ENCODE measurements at places on chromosomes 1 and 21.

DNA sequence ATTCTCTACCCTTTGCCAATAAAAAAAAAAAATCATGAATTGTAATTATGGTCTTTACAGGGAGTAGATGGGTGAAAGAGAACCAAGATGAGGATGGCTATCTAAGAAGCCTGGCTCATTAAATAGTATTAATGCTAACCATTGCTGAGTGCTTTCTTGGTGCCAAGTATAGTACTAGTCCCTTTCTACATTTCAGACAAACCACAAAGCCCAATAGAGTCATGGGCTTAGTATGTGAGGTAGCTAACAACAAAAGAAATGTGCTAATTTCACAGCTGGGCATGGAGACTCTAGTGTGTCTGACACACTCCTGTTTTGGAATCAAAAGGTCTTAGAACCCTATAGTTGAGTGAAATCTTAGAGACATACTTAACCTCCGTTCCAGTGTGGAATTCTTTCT is 84.5 kb upstream of the ESRRG start:
- no peaks in the 10 kb centered on the region for H3K27me3 ChIP-seq
- DNase-seq = no peak
- H3K27ac ChIP-seq = no peak overlapping the region
- peaks cover 1% of the 10 kb centered on the region for H3K4me1 ChIP-seq
- H3K4me3 ChIP-seq = no peak overlapping the region

DNA sequence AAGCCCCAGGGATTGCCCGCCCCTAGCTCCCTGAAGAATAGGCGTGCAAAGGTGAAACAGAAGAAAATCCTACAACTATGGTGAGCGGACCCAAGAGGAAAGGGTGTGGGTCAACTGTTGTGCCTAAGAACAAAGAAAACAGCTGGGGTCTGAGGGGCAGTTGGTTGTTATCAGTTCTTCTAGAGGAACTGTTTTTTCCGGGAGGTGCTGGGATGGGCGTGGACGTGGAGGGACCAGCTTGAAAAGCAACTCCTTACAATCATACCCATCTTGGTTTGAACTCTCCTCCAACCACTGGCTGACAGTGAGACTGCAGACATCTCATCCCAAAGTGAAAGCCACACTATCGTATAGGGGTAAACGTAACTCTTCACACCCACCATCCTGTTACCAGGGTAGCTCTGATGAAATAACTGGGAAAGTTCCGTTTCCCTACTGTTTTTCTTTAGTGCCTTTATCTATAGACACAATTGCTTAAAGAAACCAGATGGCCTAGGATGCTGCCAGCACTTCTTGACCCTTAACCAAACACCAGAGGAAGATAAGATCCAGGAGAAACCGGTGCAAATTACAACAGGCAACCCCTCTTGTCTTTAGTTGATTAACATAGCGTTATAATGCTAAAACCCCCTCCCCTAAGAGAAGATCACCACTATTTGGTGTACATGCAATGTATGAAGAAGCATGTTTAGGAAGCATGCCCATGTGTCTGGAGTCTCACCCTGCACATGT is 25.6 kb upstream of the FAM89A start:
- DNase-seq = peak; percentile 80
- H3K27me3 ChIP-seq = no peaks in the 10 kb centered on the region
- H3K27ac ChIP-seq = no peak overlapping the region
- H3K4me3 ChIP-seq = no peak overlapping the region
- H3K4me1 ChIP-seq = no peaks in the 10 kb centered on the region
- no peaks in the 10 kb centered on the region for H3K36me3 ChIP-seq

GRCh38 chr1:218666263-218666662 is 321.1 kb downstream of the TGFB2 start:
- no peak overlapping the region for H3K27ac ChIP-seq
- H3K36me3 ChIP-seq = no peaks in the 10 kb centered on the region
- no peak overlapping the region for H3K4me3 ChIP-seq
- no peaks in the 10 kb centered on the region for H3K4me1 ChIP-seq
- H3K27me3 ChIP-seq = no peaks in the 10 kb centered on the region
- DNase-seq = no peak

DNA sequence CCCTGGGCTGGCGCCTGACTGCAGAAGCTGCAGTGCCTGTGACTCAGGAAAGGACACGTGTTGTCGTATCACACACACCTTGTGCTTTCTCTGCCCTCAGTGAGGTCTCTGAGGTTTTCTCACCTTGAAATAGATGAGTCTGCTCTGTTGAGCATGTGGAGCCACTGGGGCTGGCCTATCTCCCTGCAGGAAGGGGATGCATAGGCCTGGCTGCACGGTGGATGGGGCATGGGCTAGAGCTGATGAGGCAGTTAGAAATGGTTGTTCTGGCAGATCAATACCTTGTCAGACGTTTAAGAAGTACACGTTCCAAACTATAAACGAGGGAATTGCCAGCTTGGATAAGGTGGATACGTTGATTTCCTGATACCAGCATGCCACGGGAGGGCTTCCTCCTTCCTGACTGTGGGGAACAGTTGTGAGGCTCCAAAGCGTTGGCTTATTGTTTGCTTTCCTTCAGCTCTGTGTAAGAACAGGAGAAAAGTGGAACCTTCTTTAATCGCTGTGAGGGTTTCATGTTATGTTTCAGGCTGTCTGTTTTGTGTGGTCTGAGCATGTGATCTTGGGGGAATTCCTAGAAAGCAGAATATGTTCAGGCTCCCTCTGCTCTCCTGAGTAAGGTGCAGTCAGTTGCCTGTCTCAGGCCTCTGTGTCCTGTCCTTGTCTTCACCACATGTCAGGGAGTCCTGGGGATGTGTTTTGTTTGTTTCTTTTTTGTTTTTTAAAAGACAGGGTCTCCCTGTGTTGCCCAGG is 44.8 kb downstream of the PCNT start:
- H3K4me1 ChIP-seq = no peaks in the 10 kb centered on the region
- H3K27me3 ChIP-seq = no peaks in the 10 kb centered on the region

DNA sequence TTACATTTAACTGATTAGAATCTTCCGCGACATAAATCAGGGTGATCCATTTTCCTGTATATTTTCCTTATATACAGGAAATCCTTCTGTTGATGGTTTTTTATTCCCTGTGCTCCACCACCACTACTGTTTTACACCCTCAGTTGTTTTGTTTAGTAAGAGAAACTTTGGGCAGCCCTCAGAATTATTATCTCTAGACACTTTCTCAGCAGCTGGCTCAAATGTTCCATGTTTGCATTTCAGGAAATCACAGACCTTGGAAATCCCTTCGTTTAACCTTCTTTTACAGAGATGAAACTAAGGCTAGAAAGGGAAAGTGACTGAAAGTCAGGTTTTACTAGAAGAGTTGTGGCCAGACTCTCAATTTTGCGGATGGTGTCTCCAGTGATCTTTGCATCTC is 15.2 kb downstream of the ZNF697 start:
- no peaks in the 10 kb centered on the region for H3K36me3 ChIP-seq
- no peak overlapping the region for H3K4me3 ChIP-seq
- no peak for DNase-seq
- H3K4me1 ChIP-seq = peaks cover 3% of the 10 kb centered on the region
- H3K27me3 ChIP-seq = no peaks in the 10 kb centered on the region

GRCh38 chr1:156664767-156665411 is 12.3 kb downstream of the NES start:
- peak overlapping the region; percentile 74 for H3K27ac ChIP-seq
- DNase-seq = peak; percentile 91
- H3K4me3 ChIP-seq = no peak overlapping the region
- peaks cover 29% of the 10 kb centered on the region for H3K4me1 ChIP-seq

DNA sequence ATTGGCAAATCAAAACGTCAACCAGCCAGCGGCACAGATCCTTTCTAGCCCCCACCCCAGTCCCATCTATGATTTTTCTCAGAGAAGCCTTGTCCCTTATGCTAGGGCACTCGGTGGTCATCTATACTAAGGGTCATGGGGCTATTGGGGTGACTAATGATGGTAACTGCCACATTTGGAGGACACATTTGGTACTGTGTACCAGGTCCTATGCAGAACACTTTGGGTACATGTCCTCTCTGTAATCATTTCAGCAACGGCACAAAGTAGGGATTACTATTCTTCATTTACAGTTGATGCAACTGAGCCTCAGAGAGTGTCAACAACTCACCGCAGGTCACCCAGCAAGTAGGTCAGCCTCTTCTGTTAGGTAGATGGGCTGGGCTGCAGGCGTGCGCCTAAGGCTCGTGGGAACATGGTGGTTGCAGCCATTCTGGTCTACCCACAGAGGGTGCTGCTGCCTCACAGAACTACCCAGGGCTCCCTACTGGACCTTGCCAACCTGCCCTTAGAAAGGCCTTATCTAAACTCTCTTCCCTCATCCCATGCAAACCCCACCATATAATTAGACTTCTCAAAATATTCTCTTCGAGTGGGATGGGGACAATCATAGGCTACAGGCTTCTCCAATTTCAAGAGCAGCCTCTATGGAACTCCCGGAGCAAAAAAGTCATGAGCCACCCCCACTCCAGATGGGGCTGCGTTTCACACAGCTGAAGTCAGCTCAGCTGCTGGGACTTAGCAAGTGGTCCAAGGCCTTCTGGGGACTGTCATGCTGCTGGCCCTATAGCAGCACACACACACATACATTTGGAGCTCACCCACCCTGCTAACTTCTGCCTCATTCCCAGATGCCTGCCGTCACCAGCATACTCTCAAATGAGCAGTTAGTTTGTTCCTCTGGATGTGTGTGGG is 5.8 kb upstream of the SDHB start:
- no peaks in the 10 kb centered on the region for H3K36me3 ChIP-seq
- H3K4me3 ChIP-seq = no peak overlapping the region
- DNase-seq = peak; percentile 88
- H3K27me3 ChIP-seq = no peaks in the 10 kb centered on the region
- H3K4me1 ChIP-seq = no peaks in the 10 kb centered on the region

- no peaks in the 10 kb centered on the region for H3K4me1 ChIP-seq
- peak; percentile 2 for DNase-seq
- H3K27ac ChIP-seq = no peak overlapping the region
- H3K4me3 ChIP-seq = no peak overlapping the region
- H3K27me3 ChIP-seq = no peaks in the 10 kb centered on the region
These were observed 3.5 kb downstream of the ABCB10 start for GRCh38 chr1:229554886-229555621.

DNA sequence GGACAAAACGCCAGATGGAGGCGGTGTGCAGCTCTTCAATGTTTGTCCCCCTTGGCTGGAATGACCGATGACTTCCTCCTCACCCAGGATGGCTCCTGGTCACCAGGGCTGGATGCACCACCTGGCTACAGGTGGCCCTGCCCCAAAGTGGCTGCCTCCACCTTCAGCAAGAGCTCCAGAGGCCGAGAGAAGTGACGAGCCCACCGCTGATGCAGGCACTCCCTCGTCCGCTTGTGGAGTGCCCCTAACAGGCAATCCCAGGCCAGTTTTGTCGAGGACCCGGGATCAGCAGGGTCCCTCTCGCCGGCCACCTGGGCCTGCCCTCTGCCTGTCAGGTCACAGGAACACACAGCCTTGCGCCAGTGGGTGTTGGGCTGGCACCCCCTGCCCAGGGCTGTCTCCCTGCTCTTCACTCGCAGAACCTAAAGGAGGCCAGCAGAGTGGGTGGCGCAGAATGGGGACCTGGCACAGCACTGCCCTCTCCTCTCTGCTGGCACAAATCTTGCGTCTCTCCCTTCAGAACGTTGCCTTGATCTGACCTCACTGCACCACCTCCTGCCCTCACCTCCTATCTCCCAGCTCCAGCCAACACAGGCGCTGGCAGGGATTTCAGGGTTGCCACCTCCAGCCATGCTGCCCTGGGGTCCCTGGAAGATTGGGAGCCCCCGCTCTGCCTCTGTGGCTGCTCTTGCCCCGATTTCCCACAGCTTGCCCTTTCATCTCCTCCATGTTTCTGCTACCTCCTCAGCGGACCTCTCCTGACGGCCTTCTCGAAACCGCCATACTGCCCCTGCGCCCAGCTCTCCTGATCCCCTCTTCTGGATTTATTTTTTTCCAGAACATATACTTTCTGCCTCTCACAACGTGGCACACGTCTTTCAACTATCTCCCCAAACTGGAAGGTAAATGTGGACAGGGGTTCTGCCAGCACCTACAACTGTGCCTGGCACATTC is 38.6 kb downstream of the SLC45A1 start:
- H3K4me1 ChIP-seq = no peaks in the 10 kb centered on the region
- H3K27ac ChIP-seq = no peak overlapping the region
- DNase-seq = no peak
- H3K27me3 ChIP-seq = no peaks in the 10 kb centered on the region
- H3K4me3 ChIP-seq = no peak overlapping the region

GRCh38 chr1:99457381-99458165 is 188.3 kb upstream of the PALMD start:
- no peak overlapping the region for H3K4me3 ChIP-seq
- H3K36me3 ChIP-seq = no peaks in the 10 kb centered on the region
- no peaks in the 10 kb centered on the region for H3K4me1 ChIP-seq
- H3K27ac ChIP-seq = no peak overlapping the region

- H3K4me3 ChIP-seq = no peak overlapping the region
- peaks cover 6% of the 10 kb centered on the region for H3K4me1 ChIP-seq
- no peaks in the 10 kb centered on the region for H3K36me3 ChIP-seq
These were observed 7.2 kb upstream of the SLX9 start for GRCh38 chr21:44932408-44933181.

GRCh38 chr1:233639611-233640010 is 25.7 kb downstream of the KCNK1 start:
- DNase-seq = no peak
- H3K4me1 ChIP-seq = peaks cover 16% of the 10 kb centered on the region
- no peaks in the 10 kb centered on the region for H3K27me3 ChIP-seq
- H3K27ac ChIP-seq = no peak overlapping the region

- no peak for DNase-seq
- peaks cover 5% of the 10 kb centered on the region for H3K27me3 ChIP-seq
- H3K4me1 ChIP-seq = no peaks in the 10 kb centered on the region
These were observed 1.1 kb upstream of the PKP1 start for GRCh38 chr1:201282216-201282615.

GRCh38 chr1:118155106-118155505 is 29.9 kb downstream of the SPAG17 start:
- H3K4me1 ChIP-seq = no peaks in the 10 kb centered on the region

GRCh38 chr1:109369167-109369746 is 28.5 kb downstream of the SORT1 start:
- no peaks in the 10 kb centered on the region for H3K36me3 ChIP-seq
- H3K4me3 ChIP-seq = no peak overlapping the region
- no peaks in the 10 kb centered on the region for H3K27me3 ChIP-seq
- no peak for DNase-seq

DNA sequence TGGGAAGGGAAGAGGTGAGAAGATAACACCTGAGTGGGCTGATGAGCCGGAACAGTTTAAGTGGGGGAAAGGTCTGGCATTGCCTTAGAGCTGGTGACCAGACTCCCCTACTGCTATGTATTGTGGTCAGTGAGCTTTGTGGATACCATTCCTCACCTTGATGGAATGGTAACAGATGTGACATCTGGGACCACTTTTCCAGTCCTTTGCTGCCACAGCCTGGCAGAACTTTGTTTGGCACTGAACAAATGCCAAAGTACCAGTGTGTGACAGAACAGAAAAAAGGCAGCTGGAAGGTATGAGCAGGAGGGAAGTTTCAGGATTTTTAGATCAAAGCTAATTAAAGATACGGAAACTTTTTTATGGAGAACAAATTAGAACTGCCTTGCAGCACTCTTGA is 6.2 kb downstream of the MED8 start:
- no peak overlapping the region for H3K4me3 ChIP-seq
- peaks cover 16% of the 10 kb centered on the region for H3K36me3 ChIP-seq
- H3K4me1 ChIP-seq = peaks cover under 1% of the 10 kb centered on the region
- DNase-seq = no peak
- no peaks in the 10 kb centered on the region for H3K27me3 ChIP-seq

Measured in mesendoderm (in vitro differentiated cells).